ENCODE measurements at places on chromosomes 13 and 19.
A peak's percentile ranks its signal among the peaks of the same experiment; 100 is the strongest.

- no peak for DNase-seq
Observed at GRCh38 chr19:57473646-57474045, 3.7 kb downstream of the ZNF772 start.

- DNase-seq = peak; percentile 35
Observed at GRCh38 chr19:38848299-38849146, 1.3 kb downstream of the HNRNPL start.

GRCh38 chr19:56654151-56654550 lies 11.2 kb downstream of the SMIM17 start:
- no peak for DNase-seq

DNA sequence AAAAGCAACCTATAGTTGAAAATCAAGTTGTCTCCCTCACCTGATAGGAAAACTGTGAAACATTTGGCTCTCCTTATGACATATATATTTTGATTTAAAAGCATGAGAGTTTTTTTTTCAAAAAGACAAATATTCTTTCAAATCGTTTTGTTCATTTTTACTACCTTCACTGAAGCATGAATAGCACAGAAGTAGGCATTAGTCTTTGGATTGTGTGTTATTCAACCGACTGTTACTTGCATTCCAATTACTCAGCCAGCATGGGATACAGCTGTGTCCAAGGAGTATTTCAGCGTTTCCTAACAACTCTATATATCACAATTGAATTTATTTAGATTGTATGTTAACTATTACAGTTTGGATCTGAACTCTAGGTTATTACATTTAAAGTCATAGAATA lies 135.2 kb downstream of the PCDH9 start:
- no peak for DNase-seq

DNA sequence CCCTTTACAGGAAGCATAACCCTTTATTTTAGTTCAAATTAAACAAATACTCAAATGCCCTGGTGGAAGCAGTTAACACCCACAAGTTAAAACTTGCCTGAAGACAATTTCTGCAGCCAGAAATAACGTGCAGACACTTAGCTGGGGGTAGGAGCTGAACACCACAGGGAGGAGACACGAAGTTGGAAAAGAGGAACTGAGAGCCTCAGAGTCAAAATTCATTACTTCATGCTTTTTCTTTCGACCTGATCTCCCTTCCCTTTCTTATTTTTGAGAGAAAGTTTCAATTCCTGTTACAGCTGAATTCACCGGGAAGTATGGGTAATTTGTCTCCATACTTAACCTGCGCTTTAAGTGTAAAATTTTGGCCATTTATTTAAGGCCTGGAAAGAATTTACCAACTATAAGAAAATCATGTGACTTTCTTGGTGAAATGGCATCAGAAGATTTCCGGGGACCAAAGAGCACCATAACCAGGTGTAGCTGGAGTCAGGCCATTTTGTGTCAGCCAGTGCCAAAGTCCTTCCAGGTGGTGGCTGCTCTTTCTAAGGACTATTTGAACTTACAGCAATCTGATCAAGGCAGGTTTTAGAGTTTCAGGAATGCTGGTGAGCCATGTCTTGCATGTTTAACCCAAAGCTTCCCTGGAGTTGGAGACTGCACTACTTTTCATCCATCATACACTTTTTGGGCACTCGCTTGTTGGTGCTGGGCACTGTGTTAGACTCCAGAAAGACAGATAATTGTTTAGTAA lies 46.5 kb upstream of the RCBTB2 start:
- DNase-seq = no peak

DNA sequence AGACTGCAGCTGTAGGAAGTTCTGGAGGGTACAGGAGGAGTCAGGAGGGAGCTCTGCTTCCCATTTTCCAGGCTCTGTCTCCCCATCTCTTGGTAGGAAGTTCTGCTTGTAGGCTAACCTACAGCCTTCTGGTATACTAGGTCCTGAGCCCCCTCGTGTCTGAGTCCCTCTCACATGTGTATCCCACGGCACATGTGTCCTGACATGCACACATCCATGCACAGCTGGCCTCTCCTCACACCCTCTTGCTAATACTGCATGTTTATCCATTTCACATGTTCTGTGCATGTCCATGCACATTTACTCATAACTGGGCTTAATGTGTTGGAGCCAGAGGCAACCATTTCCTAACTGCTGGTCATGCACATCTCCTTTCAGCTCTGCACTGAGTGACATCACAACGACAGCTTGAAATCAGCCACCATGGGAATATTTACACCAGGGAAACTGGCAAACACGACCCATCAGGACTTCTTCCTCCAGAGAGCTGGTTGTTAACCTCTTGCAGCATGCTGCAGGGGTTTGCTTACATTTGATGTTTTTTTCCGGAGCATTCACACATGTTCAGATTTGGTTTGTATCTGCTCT lies 3.0 kb downstream of the CD209 start:
- DNase-seq = no peak

DNA sequence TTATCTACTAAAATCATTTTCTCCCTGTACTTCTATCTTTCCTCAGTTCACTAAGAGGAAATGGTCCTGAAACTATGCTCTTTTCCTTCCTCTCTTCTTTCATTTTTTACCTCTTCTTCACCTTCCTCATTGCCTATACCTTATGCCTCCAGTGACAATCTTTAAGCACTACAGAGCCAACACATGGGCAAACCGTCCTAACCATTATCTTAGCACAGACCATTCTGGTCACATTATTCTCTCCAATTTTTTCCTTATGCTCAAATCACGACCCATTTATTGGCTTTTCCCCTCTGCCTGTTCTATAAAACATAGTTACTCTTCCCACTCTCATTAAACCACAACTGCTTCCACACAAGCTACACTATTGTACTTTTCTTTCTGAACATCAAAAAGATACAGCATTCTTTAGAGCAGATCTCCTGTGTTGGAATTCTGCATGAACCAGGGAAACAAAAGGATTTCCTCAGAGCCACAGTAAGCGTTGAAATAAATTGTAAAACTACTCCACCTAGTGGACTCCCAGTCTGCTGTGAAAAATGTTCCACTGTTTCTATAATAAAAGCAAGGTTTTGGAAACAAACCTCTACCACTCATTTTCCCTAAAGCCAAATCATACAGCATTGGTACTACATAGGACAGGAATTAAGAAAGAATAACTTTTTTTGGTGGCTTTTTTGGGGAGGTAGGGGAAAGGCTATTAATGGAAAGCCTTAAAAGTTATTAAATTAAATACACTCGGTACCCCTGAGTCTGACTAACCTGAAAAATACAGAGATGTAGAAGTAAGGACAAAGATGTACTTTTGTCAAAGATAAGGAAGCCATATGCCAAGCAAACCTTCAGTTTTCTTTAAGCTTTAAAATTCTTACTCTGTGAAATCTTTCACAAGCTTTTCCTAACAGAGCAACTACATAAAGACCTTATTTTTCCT lies 19.5 kb downstream of the NUFIP1 start:
- no peak for DNase-seq

DNA sequence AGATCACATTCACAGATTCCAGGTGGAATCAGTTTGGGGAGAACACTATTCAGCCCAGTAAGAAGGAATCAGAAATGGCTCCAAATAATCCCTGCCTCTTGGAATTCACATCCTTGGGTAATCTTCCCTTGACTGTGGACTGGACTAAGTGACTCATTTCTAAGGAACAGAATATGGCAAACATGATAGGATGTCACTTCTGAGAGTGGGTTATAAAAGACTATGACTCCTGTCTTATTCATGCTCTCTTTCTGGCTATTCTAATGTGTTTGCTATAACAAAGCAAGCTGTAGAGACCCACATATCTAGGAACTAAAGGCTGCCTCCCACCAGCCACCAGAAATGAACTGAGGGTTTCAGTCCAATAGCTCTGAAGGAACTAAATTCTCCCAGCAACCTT lies 37.8 kb downstream of the MBD3L2B start:
- no peak for DNase-seq

GRCh38 chr13:37995092-37995491 lies 125.5 kb upstream of the TRPC4 start:
- DNase-seq = peak; percentile 34

DNA sequence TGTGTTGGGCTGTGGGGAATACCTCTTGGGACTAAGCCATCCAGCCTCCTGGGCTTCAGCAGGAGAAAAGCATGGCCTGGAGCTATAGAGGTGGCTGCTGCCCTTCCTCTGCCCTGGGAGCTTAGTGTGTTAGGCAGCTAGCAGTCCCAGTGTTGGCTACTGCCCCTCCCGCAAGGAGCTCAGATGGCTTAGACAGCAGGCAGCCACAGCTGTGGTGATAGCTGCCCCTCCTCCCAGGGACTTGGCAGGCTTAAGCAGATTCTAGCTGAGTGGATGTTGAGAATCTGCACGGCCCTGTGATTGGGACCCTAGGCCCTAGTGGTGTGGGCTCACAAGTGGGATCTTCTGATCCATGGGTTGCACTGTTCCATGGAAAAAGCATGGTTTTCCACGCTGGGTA lies 264.5 kb downstream of the TDRD3 start:
- peak; percentile 75 for DNase-seq

DNA sequence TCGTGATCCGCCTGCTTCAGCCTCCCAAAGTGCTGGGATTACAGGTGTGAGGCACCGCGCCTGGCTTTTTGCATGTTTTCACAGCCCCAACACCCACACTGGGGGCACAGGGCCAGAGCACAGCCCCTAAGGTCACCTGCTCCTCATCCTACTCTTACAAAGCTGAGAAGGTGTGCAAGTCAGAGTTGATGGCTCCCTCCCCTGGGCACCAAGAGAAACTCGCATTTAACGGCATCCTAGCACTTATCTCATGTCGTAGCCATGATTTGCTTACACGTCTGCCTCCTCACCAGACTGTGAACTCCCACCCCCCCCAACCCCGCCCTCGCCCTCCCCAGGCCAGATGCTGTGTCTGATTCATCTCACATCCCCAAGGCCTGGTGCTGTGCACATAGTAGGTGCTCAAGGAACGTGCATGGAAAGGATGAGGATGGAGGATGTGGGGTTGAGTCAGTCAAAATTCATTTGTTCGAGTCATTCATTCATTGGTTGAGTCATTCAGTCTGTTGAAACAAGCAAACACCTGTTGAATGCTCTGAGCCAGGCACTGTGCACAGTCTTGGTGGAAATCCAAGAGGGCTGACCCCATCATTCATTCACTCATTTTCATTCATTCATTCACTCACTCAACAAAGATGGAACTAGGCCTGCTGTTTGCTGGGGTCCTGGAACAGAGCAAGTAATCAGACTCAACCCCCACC lies 11.3 kb downstream of the SHANK1 start:
- no peak for DNase-seq

GRCh38 chr19:51688671-51689571 lies 4.2 kb upstream of the SPACA6 start:
- DNase-seq = no peak

GRCh38 chr19:6767357-6768235 lies at the start of gene SH2D3A:
SH2D3A (minus strand) TSS chr19:6767435; CDS start chr19:6763748, 3,687 bp downstream.
- no peak for DNase-seq

DNA sequence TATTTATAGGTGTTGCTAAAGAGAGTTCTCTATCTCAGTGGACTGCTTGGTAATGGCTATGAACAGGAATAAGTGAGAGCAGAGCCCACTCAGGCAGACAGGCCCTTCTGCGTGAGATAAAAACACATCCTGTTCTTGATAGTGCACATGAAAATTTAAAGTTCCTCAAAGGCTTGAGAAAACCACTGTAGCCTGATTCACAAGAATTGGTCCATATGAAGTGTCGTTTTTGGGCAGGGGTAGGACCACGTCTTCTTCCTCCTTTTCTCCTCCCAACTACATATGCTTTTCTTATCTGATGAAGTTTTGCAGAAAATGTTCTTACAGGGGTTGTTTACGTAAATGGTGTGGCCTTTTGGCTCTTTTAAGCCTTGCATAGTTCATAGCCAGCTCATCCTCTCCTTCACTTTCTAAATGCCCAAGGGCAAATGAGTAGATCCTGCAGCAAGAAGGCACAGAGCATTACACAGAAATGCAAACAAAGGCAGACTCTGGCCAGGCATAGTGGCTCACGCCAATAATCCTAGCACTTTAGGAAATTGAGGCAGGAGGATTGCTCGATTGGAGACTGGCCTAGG lies 53.8 kb downstream of the RNF6 start:
- no peak for DNase-seq

DNA sequence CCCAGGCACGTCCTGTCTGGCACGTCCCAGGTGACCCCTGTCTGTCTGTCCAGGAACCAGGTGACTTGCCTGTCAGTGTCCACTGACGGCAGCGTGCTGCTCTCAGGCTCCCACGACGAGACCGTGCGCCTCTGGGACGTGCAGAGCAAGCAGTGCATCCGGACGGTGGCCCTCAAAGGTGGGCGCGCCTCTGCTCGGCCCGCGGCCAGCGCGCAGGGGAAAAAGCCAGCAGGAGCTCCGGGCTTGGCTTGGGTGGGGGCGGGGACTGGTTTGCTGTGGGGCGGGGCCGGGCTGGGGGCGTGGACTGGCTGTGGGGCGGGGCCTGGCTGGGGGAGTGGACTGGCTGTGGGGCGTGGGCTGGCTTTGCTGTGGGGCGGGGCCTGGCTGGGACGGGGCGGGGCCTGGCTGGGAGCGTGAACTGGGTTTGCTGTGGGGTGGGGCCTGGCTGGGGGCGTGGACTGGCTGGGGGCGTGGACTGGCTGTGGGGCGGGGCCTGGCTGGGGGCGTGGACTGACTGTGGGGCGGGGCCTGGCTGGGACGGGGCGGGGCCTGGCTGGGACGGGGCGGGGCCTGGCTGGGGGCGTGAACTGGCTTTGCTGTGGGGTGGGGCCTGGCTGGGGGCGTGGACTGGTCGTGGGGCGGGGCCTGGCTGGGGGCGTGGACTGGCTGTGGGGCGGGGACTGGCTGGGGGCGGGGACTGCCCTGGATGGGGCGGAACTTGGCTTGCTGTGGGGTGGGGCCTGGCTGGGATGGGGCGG lies 7.2 kb downstream of the WDR18 start:
- no peak for DNase-seq

DNA sequence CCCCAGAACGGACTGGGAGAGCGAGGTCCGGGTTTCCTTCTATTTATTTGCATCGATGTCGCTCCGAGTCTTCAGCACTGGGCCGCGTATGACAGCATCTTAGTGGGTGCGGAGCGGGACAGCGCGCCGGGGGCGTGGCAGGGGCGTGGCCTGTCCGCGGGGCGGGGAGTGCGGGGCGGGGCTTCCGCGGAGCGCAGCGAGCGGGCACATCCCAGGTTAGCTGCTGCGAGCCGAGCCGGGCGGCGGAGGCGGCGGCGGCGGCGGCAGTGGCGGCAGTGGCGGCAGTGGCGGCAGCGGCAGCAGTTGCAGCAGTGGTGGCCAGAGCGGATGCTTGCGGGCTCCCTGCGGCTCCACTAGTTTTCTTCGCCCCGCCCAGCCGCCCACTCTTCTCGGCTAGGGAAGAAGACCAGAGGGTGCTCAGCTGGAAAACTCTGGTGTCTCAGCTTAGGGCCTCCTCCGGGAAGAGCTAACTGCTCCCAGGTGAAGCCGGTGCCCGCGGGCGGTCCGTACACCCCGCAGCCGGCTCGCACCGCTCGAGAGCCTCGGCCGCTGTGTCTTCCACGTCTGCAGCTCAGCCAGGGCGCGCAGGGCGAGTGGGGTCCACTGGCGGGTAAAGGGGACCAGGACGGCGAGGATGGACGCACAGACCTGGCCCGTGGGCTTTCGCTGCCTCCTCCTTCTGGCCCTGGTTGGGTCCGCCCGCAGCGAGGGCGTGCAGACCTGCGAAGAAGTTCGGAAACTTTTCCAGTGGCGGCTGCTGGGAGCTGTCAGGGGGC lies at the start of gene GPC5:
TSS of gene GPC5 (plus strand) at position 209 of the 776 bp plus-strand sequence.
- DNase-seq = peak; percentile 32
